ENCODE measurements at places on chromosomes 16 and 17.

GRCh38 chr17:74442670-74443515, 11.0 kb downstream of the GPRC5C start:
- peak; percentile 79 for DNase-seq

GRCh38 chr17:75601057-75601987, 13.7 kb downstream of the MYO15B start:
- no peak for DNase-seq

GRCh38 chr17:21276264-21276588, 8.3 kb upstream of the MAP2K3 start:
- DNase-seq: no peak

GRCh38 chr16:86343027-86343795, 167.1 kb upstream of the FOXF1 start:
- no peak for DNase-seq

DNA sequence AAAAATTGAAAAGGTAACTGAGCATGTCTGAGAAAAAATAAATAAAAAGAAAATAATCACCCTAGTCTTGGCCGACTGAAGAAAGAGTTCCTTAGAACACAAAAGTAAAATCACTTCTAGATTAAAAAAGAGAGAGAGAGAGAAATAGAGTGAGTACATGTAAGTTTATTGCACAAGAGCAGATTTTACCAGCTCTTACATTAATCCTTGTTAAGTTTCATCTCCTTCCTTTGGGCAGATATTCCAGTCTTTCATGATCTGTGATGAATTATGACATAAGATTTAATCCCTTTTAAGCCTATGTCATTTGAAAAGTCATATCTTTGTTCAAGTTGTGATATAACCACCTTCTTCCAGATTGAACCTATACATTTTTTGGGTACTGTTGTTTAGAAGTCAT, 54.8 kb downstream of the NFAT5 start:
- peak; percentile 39 for DNase-seq

DNA sequence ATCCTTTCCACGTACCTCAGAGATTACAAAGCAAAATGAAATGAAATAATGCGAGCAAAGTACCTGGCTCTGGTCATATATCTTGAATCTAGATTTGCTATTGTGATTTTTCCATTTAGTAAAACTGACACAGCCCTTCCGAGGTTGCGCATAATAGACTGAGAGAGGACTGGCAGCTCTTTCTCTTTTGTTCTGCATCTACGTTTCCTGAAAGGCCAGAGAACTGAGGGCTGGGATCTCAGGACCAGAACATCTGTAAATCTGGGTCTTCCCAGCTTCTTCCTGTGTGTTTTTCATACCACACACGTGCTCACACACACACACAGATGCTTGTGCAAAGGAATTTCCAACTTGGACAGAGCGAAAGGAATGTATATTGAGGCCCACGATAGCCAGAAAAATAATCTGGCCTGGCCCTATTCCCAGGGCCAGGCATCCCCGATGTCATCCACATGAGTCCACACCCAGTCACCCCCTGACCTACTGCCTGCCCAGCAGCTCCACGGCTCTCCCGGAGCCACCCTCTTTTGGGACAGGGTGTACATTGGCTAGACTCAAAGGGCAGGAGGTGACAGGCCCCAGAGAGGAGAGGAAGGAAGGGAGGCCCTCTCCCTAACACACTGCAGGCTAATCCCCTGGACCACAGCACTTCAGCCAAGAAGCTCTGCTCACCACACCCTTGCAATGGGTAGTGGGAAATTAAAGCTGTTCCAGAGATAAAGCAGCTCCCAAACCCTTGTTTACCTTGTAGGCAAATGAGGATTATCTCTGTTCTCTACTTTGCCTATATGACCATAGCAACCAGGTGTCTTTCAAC, 41.8 kb downstream of the NOL11 start:
- DNase-seq: no peak

- DNase-seq: peak; percentile 99
These were observed 46.6 kb upstream of the WSB1 start for GRCh38 chr17:27247071-27247957.

GRCh38 chr16:82655072-82655714, 28.4 kb downstream of the CDH13 start:
- no peak for DNase-seq

DNA sequence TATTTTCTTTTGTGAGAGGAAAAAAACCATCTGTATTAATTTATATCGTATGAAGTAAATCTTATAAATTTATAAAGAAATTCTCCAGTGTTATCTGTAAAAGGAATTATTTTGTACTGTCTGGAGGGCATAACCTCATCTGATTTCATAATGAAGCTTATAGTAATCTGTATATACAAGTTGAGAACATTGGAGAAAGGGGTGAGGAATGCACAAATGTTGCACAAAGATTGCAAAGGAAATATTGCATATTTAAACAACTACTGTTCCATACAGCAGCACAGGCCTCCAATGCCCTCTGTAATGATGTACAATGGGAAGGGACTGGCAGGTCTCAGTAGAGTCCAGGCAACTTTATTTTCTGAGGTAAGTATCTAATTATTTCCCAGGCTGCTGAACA, 50.8 kb upstream of the KCNJ16 start:
- DNase-seq: no peak

DNA sequence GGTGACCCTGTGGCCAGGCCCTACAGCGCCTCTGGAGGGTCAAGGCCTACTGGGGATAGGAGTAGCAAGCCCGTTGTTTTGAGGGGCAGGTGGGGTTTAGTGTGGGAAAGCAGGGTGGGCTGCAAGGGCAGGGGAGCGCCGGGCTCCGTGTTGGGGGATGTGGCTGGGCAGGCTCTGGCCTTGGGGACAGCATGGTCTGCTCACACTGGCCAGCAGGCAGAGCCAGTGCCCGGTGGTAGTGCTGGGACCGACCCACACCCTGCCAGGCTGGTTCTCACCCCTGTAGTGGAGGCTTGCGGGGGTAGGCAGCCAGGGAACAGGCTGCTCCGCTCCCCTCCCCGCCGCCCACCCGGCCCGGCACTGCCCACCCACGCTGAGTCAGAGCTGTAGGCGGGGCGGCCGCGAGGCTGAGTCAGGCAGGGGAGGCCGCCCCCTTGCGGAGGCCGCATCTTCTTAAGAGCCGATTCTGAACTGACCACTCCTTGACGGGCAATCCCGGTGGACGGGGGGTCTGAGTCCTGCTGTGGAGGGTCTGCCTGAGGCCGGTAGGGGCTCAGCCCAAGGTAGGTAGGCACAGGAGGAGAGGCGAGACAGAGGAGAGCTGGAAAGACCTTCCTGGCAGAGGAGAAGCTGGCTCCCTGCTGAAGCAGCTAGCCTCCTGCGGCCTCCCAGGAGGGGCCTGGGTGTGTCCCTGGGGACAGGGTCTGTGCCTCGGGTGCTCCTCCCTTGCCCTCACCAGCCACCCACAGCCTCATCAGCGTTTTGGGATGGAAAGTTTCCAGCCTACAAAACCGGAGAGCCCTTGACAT, 62.4 kb downstream of the BAIAP2 start:
- no peak for DNase-seq

DNA sequence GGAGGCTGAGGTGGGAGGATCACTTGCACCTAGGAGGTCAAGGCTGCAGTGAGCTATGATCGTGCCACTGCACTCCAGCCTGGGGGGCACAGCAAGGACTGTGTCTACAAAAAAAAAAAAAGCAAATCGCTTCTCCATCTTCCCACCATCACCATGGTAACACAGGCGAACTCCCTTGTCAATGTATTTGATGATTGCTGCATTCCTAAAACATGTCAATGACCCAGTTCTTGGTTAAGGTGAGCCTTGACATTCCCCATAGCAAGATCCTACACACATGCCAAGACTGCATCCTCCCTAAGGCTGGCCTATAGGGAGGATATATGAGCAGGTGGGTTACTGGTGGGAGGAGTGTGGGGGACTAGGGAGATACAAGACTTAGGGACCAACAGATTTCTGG, 12.2 kb downstream of the CNTNAP1 start:
- DNase-seq: no peak

- no peak for DNase-seq
These were observed 41.8 kb upstream of the NUDT7 start for GRCh38 chr16:77680496-77680895.

DNA sequence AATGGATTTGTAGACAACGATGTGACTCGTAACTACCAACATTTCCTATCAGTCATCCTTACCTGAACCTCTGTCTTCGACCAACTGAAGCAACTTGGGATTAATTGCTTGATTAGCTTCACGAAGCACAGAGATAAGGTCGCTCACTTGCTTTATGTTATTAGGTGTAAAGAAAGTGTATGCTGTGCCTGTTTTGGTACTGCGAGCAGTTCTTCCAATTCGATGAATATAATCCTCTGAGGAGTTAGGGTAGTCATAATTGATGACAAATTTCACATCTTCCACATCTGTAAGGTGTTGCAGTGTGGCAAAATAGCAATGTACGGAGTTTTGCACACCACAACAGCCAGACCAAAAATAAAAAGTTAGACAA, 3.6 kb upstream of the POLG2 start:
- DNase-seq: no peak

DNA sequence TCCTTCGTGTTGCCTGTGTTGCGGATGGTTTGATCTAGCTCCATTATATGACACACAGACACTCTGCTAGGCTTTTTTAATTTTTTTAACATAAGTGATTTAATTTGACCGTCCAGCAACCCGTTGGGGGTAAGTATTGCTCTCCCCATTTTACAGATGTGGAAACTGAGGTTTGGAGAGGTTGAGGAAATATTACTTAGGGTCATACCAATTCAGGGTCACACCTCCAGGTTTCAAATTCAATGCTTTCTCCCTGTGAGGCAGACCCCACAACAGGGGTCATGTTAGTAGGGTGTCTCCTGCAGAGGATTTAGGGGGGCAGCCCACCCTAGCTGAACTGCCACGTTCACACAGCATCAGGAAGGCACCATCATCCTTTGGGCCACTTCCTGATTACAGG, 179.4 kb downstream of the COPRS start:
- no peak for DNase-seq

- no peak for DNase-seq
These were observed 466 bp downstream of the NEUROD2 start for GRCh38 chr17:39607057-39607850.

DNA sequence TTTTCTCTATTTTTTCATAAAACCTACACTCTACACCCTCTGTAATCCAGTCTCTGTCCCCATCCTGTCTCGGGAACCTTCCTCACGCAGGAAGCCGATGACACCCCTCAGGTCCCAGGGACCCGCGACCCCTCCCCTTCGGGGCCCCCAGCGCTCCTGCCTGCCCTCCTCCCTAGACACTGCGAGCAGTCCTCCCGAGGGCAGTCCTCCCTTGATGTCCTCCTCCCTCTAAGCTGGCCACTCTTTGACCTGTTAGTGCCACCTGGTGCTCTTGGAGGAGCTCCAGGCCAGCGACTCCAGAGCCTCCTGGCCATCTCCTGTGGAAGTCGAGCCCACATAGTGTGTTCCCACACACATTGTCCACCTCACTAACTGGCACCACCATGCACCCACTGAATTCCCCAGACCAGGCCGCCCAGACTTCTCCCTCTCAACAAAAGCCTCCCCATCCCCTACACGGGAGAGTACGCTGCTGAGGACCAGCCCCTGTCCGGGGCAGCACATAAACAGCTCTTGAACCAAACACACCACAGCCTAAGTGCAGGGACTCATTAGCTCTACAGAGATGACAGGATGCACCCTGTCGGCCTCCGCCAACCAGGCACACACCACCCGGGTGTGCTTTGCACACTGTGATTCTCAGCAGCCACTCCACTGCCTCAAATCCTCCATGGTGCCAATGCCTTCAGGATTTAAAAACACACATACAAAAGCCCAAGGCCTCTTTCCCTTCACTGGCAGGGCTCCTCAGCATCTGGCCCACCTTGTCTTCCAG, 9.3 kb downstream of the OSBPL7 start:
- DNase-seq: no peak

- DNase-seq: no peak
These were observed 34.3 kb downstream of the MGAT5B start for GRCh38 chr17:76902476-76902875.

- DNase-seq: no peak
These were observed 84.8 kb upstream of the HNF1B start for GRCh38 chr17:37829592-37830123.

DNA sequence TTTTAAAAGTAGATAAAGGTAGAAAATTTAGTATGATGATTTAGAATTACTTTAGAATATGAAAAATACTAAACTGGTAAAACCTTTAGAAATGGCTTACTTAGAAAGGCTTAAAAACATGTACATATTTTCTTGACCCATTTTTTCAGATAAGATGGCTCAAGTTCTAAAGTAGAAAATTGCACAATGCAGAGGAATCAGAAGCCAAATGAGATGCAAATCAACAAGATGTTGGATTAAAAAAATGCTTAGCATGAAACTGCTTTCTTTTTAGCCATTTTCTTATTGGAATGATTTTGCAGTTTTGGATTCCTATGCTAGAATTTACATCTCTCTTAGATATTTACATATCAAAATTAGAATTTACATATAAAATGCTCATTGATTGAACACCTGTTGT, 1.5 kb upstream of the KRTAP3-1 start:
- no peak for DNase-seq

DNA sequence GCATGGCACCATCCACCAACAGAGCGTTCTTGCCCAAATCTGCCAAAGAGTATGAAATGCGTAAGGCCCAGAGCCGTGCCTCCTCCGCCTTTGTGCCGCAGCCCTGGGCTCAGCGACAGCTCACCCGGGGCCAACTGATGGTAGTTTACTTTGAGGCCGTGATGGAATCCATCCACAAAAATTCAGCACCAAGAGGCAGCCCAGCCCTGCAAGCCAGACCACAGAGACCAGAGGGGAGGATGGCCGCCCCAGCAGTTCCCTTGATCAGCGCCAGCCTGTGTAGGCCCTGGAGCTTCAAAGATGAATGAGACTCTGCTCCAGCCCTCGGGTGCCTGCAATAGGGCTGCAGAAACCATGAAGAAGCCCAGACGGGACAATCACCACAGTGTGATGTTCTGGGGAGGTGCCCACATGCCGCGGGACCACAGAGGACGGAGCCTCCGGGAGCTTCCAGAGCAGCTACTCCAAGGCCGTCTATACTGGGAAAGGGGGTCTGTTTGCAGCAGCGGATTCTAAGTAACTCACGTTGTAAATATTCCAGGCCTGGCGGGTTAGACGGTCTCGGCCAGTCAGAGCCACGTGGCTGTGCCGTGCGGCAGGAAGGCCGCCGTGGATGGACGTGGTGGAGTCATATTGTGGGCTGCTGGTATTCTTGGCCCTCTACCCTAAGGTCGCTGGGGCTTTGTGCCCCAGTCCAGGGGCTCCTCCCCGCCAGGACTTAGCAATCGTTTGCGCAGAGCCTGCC, 80.3 kb downstream of the RBFOX3 start:
- DNase-seq: no peak
